ENCODE measurements at places on chromosomes 7 and 10. TPM values are rescaled to one million over a fixed set of nuclear protein-coding genes. Genes with fewer than 3 reads are reported as not detected.

Gene TLX1
- total RNA-seq = not detected

Gene PRSS37
- total RNA-seq = not detected

Gene CALHM2
- 51.3 TPM for total RNA-seq

Gene GIMAP2
- total RNA-seq = 0.58 TPM

Gene CHAT
- not detected for total RNA-seq

Gene TMEM196
- not detected for total RNA-seq

Gene TFPI2
- 14.5 TPM for total RNA-seq

Gene NPY4R
- not detected for total RNA-seq

Gene HOXA10
- total RNA-seq = 0.15 TPM

Gene HMX3
- total RNA-seq = not detected

Gene CTAGE4
- total RNA-seq = 2.0 TPM

Gene RAMP3
- 0.58 TPM for total RNA-seq

Gene SPDYE17
- total RNA-seq = not detected

Gene TDRD1
- total RNA-seq = 0.50 TPM

Gene OR2F1
- not detected for total RNA-seq

Gene OR2A1
- under 0.01 TPM for total RNA-seq

Measured in smooth muscle cell of trachea (primary cell).